Renal pelvis (tissue), 12 donors: ENCODE measurements at places on chromosomes 1 and 21. TPM values are rescaled to one million over a fixed set of nuclear protein-coding genes. Genes with fewer than 3 reads are reported as not detected.
A peak's percentile ranks its signal among the peaks of the same experiment; 100 is the strongest.

The MANEAL gene
- 4.9 TPM for polyA plus RNA-seq

DNA sequence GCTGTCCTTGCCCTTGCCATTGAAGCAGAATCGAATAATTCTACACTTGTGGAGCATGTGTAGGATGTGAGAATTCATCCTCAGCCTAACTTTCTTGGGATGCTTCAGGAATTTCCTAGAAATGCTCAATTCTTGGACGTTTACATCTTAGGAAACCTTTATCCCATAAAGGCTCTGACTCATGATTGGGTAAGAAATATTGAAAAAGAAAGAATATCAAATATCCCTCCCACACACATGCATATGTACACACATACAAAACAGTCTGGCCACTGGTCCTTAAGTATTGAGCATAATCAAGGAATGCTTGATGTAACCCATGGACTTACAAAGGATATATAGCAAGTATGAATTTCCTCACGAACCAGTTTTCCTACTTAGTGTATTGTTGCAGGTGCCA is 83.9 kb upstream of the IPO9 start:
- no peak for DNase-seq

DNA sequence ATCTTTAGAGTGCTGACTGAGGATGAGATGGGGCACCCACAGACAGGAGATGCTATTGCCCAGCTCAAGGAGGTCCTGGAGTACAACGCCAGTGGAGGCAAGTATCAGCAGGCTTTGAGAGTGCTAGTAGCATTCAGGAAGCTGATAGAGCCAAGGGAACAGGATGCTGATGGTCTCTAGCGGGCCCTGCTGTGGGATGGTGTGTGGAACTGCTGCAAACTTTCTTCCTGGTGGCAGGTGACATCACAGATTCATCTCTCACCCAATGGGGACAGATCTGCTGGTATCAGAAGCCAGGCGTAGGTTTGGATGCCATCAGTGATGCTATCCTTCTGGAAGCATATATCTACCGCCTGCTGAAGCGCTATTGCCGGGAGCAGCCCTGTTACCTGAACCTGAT is 609.8 kb upstream of the NCAM2 start:
- DNase-seq = no peak

The MCL1 gene
- 153 TPM for polyA plus RNA-seq

GRCh38 chr1:184326278-184326677 is 60.6 kb upstream of the C1orf21 start:
- no peak for DNase-seq

DNA sequence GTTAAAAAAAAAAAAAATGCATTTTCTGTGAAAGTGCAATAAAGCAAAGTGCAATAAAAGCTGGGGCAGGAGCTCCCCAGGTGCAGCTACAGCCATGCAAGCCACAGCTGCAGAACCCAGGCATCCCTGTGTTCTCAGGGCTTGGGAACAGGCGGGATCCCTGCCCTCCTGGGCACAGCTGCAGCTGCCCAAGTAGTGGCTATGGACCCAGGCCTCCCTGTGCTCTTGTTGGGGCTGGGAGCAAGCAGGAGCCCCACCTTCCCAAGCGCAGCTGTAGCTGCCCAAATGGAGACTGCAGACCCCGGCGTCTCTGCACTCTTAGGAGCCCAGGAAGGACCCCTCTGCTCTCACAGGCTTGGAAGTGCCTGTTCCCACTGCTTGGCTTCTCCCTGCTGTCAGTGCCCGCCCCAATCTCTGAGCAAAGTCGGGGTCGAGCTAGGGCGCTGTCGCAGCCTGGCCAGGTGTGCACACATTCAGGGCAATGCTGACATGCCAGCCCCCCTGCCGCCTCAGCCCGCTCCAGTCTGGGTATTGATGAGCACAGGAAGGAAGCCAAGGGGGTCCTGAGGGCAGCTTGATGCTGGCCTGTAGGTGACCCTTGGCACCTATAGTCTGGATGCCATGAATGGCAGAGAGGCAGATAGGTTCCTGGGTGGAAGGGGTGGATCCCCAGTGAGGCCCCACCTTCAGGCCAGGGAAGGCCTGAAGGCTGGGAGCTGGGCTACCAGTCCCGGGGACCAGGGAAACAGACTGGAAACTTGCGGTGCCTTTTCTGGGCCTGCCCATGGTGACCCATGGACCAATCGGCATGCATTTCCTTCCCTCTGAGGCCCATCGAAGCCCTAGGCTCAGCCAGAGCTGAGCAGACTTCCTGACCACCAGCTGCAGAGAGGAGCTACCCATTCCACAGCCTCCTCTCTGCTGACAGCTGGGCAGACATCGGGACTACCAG is 58.6 kb downstream of the RRAGC start:
- DNase-seq = no peak

The NMNAT1 gene
- 25.7 TPM for polyA plus RNA-seq

DNA sequence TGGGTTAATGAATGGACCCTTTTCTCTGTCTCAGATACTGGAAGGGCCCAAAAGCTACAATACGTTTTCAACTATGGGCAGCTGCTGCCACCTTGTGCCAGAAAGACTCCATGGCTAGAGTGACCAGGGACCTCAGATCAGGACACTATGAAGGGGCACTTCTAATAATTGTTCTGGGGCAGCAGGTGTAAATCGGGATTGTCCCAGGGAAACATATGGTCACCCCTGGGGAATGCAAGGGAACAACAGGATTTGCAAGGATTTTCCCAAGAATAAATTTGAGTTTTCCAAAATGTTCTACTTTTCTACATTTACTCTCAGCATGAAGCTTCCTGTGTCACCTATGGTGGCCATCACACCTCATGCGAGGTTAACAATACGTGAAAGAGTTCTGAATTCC is 12.0 kb upstream of the FCAMR start:
- DNase-seq = peak; percentile 43

DNA sequence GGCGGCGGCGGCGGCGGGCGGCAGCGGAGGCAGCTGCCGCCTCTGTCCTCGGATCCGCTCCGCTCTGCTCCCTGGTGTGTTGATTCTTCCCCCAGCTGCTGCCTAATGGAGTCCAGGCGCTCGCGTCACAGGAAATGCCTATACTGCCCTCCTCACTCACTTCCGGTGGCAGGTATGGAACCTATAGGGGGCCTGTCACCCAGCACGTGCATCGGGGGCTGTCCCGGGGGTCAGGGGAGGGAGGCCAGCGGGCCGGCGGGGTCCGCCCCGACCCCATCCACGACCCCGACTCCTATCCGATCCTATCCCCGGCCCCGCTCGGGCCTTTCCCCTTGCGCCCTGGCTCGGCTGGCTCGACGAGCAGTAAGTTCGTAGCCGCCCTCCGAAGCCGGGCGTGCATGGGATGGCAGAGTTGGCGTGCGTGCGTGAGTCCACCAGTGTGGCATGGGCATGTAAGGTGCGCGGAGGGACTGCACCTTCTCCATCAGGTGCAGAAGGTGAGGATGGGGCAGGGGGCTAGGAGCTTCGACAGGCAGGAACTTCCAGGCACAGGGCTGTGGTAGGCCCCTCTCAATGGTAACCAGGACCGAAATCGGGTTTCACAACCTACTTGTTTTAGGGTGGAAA is at the start of gene WDR26:
Gene WDR26, minus strand, starts transcription at position 107 of the 627 bp plus-strand sequence.
- peak; percentile 88 for DNase-seq

DNA sequence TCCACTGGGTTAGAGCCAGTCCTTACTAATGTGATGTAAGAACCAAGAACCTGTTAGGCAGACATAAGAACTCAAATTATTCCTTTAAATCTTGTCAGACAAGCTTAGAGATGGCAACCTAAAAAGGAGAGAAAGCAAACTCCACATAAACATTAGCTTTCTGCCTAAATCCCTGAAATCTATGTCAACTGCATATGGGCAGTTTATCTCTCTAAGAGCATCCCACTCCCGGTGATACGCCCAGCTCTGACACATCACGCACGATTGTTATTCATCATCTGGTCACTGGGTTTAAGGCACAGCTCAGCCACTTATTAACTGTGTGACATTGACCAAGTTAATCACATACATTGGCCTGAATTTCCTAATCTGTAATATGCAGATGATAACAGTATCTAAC is 323.7 kb downstream of the HHIPL2 start:
- no peak for DNase-seq

GRCh38 chr1:55378582-55378981 is 163.4 kb upstream of the USP24 start:
- peak; percentile 41 for DNase-seq

DNA sequence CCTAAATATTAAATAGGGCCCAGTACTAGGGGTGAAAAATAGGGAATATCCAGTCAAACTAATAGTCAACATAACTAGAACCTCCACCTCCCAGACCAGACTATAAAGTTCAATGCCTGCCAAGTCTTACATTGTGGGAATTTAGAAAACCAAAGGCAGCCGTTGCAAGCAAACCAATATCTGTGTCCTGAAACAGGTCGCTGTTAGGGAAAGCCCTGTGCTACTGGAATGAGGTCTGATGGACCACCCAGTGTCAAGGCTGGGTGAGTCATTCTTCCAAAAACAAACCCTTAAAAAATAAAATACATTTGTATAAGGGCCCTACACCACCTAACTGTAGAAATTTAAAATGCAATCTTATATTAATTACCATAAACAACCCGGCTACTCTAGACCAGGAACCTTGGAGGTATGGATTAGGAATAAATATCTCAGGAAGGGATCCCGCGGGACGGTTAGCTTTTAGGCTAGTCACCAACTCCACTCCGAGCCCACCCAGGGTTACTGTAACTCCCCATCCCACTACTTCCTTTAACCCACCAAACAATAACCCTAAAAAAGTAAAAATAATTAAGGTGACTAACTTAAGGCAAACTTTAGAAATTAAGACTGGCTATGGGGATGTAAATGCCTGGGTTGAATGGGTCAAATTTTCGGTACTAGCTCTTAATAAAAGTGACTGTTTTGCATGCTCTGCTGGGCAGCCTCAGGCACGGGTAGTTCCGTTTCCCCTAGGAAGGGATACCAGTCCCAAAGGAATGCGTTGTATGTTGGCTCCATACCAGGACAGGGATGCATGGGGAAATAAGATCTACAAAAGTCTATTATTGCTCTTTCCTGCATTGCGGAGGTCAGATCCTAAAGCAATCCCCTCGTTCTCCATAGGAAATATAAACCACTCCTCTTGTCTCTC is 65.4 kb upstream of the TLR5 start:
- DNase-seq = no peak

The S100A14 gene
- polyA plus RNA-seq = 18.9 TPM

DNA sequence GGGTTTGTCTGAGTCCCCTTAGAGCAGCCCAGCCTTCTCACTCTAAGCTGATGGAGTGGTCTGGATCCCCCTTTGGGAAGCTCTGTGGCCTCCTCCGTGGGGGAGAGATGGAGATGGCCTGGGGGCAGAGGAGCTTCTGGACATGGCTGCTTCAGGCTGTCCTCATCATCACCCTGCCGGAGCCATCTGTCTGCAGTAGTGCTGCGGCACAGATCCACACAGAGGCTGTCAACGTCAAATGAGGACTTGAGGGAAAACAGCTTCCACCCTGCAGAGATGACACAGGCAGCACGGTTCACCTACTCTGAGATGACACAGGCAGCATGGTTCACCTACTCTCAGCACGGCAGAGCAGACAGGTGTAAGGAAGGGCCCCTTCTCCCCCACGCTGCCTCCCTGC is 134.3 kb downstream of the IGSF21 start:
- DNase-seq = no peak

DNA sequence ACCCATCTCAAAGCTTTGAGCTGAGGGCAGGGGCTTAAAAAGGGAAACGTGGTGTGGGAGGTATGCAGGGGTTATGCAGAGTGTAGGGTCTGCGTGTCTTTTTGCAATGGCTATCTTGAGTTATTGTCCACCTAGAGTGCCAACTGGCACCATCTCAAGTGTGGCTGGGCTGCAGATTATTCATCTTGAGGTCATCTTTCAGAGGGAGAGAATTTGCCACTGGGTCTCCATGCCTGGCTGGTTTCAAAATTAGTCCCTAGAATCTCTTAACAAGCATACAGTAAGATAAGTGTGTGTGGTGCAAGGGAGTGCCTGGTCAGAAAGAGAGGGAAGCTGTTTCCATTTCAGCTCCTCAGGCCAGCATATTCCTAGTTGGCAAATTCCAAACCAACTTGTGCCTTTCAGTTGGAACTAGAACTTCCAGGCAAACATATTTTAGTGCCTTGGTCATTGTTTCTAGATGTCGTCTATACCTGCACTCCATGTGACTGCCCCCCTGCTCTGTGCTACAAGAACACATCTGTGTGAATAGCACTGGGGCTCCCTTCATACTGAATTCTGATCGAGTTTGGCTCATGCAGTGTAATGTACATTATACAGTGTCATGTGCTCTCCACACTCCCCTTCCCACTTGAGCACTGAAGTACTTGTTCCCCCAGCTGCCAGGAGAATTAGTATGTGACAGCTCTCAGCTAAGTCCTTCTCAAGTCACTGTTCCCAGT is 5.0 kb upstream of the OR2T8 start:
- no peak for DNase-seq

The SLC45A3 gene
- 9.9 TPM for polyA plus RNA-seq

The DIO1 gene
- 5.4 TPM for polyA plus RNA-seq

DNA sequence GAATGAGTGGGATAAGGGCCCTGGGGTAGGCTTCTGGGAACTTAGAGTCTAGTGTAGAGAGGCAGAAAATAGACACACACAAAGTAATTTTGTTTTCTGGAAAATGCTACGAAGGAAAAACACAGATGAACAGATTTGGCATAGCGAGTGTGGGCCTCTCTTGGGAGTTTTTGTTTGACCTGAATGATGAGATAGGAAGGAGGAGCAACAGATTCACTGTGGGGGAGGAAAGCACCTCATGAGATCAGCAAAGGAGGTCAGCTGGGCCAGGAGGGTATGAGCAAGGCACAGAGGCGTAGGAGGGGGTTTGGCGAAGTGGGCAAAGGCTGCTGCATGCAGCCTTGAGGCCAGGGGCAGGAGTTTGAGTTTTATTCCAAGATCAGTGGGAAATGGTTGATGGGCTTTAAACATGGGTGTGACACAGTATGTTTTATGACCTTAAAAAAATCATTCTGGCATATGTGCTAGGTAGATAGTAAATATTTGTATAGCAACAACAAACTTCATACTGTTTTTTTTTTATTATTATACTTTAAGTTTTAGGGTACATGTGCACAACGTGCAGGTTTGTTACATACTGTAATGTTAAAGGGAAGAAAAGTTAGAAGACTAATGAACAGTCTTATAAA is 57.9 kb downstream of the FGGY start:
- DNase-seq = no peak

The PLA2G2D gene
- polyA plus RNA-seq = not detected

- peak; percentile 47 for DNase-seq
Measured at GRCh38 chr1:162011337-162012012, 12.2 kb downstream of the OLFML2B start.

DNA sequence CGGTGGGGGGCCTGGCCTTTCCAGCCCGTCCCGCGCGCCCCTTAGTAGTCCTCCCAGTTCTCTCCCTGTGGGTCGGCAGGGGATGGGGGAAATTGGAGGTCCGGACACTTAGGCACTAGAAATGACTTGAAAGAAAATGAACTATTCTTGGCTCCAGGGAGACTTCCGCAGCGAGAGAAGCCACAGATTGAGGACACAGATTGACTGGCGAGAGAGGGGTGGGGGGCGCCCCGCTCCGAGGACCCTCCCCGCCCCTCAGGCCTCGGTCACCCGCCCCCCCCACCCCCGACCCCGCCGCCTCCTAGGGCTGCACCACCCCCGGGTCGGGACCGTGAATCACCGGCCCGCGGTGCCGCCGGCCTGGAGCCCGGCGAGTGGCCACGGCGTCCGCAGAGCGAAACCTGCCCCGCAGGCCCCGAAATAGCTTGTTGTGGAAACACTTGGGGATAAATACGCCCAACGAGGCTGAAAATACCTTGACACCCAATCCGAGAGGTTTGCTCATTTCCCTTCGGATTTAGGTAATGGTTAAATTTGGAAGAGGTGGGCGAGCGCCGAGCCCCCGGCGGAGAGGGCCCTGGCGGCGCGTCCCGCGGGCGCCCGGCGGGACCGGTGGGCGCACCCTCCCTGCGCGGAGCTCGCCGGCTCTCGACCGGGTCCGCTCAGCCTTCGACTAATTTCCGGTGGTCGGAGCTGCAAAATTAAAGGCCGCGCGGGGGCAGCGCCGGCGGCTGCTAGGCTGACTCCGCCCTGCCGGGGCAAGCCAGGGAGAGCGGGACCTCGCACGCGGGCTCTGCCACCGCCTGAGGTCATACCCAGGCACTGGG is at the start of gene GFI1:
Gene GFI1, minus strand, starts transcription at position 675 of the 827 bp plus-strand sequence. CDS start 3,438 bp downstream, outside the sequence.
- DNase-seq = peak; percentile 40
